Chondrocyte (in vitro differentiated cells): ENCODE measurements at places on chromosomes 7 and 10. TPM values are rescaled to one million over a fixed set of nuclear protein-coding genes. Genes with fewer than 3 reads are reported as not detected.

DNA sequence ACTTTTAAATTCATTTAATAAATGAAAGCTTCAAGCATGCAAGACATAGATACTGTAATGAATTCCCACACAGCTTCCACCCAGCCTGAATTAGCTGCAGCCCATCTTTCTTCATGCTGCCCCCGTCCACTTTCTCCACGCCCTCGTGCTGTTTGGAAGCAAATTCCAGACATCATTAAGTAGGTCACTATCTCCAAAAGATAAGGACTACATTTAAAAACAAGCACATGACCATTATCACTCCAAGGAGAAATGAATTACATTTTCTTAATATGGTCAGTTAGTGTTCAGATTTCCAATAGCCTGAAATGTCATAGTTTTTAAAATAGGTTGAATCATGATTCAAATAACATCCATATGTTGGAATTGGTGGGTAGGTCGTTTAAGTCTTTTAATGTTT, 24.3 kb downstream of the LMTK2 start:
- H3K4me3 ChIP-seq, result no peak overlapping the region
- no peaks in the 10 kb centered on the region for H3K36me3 ChIP-seq
- peaks cover 35% of the 10 kb centered on the region for H3K4me1 ChIP-seq
- DNase-seq, result no peak
- no peak overlapping the region for H3K27ac ChIP-seq

GRCh38 chr10:119535837-119536507, 6.5 kb downstream of the RGS10 start:
- H3K4me1 ChIP-seq, result peaks cover 26% of the 10 kb centered on the region
- no peaks in the 10 kb centered on the region for H3K27me3 ChIP-seq
- H3K4me3 ChIP-seq, result no peak overlapping the region
- peak; percentile 75 for DNase-seq

- H3K4me1 ChIP-seq, result no peaks in the 10 kb centered on the region
- no peaks in the 10 kb centered on the region for H3K36me3 ChIP-seq
- peaks cover 15% of the 10 kb centered on the region for H3K27me3 ChIP-seq
- H3K4me3 ChIP-seq, result no peak overlapping the region
- no peak overlapping the region for H3K27ac ChIP-seq
Observed at GRCh38 chr7:152006336-152006735, 19.1 kb upstream of the GALNT11 start.

DNA sequence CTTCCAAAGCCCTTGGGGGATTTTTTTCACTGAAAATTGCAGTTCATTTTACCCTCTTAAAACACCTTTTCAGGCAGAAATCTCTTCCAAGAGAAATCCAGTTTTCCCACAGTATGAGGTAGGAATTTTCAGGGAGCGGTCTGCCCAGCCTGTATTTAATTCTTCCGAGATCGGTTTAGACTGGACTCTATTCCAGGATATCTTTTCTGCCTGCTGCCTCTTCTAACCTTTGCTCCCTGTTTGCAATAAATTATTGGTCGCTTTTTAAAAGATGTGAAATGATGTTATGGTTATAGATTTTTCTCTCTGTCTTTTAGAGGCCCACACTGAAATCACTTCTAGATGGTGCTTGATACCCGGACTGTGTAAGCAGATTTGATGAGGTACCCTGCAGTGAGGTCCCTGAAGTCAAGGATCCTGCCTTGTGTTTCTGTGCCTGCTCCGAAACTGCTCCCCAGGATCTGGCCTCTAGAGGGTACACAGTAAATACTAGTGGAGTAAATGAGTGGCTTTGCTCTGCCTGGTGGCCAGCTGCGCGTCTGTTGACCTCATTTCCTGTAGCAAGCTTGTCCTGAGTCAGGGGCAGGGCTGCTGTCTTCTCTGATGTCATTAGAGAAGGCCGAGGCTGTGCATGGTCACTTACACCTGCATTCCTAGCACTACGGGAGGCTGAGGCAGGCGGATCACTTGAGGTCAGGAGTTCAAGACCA, 191.6 kb downstream of the FANK1 start:
- no peaks in the 10 kb centered on the region for H3K27me3 ChIP-seq
- no peak for DNase-seq
- no peak overlapping the region for H3K4me3 ChIP-seq
- peaks cover 51% of the 10 kb centered on the region for H3K4me1 ChIP-seq

DNA sequence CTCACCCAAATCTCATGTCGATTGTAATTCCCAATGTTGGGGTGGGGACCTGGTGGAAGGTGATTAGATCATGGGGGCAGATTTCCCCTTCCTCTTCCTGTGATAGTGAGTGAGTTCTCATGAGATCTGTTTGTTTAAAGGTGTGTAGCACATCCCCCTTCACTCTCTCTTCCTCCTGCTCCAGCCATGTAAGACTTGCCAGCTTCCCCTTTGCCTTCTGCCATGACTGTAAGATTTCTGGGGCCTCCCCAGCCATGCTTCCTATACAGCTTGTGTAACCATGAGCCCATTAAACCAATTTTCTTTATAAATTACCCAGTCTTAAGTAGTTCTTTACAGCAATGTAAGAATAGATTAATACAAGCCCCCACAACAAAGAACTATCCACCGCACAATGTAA, 109.9 kb upstream of the JAZF1 start:
- peaks cover 5% of the 10 kb centered on the region for H3K4me1 ChIP-seq
- no peaks in the 10 kb centered on the region for H3K27me3 ChIP-seq
- no peaks in the 10 kb centered on the region for H3K36me3 ChIP-seq
- H3K4me3 ChIP-seq, result no peak overlapping the region
- no peak for DNase-seq
- H3K27ac ChIP-seq, result no peak overlapping the region

GRCh38 chr7:134701272-134701671, 54.6 kb downstream of the BPGM start:
- H3K27ac ChIP-seq, result no peak overlapping the region
- H3K27me3 ChIP-seq, result no peaks in the 10 kb centered on the region
- H3K36me3 ChIP-seq, result no peaks in the 10 kb centered on the region
- peaks cover 58% of the 10 kb centered on the region for H3K4me1 ChIP-seq
- no peak for DNase-seq

- DNase-seq, result no peak
- peak overlapping the region; percentile 92 for H3K4me3 ChIP-seq
- no peaks in the 10 kb centered on the region for H3K36me3 ChIP-seq
Observed at GRCh38 chr7:139106959-139107358, 2.6 kb downstream of the ZC3HAV1 start.

Gene PNLIPRP3
- not detected in 3 replicates for total RNA-seq

Gene CALHM3
- total RNA-seq, result not detected in 3 replicates

Gene ZRANB1
- 21.6 to 24.7 TPM (median 23.6 TPM) in 3 replicates for total RNA-seq

Gene SORCS1
- total RNA-seq, result not detected in 3 replicates

Gene CPN1
- total RNA-seq, result not detected in 3 replicates

Gene CCL24
- total RNA-seq, result not detected in 3 replicates

Gene STK32C
- total RNA-seq, result 15.8 to 17.9 TPM (median 17.2 TPM) in 3 replicates

Gene PPP1R9A
- 1.5 to 5.3 TPM (median 4.1 TPM) in 3 replicates for total RNA-seq
